ENCODE measurements at places on chromosomes 7 and 10.

DNA sequence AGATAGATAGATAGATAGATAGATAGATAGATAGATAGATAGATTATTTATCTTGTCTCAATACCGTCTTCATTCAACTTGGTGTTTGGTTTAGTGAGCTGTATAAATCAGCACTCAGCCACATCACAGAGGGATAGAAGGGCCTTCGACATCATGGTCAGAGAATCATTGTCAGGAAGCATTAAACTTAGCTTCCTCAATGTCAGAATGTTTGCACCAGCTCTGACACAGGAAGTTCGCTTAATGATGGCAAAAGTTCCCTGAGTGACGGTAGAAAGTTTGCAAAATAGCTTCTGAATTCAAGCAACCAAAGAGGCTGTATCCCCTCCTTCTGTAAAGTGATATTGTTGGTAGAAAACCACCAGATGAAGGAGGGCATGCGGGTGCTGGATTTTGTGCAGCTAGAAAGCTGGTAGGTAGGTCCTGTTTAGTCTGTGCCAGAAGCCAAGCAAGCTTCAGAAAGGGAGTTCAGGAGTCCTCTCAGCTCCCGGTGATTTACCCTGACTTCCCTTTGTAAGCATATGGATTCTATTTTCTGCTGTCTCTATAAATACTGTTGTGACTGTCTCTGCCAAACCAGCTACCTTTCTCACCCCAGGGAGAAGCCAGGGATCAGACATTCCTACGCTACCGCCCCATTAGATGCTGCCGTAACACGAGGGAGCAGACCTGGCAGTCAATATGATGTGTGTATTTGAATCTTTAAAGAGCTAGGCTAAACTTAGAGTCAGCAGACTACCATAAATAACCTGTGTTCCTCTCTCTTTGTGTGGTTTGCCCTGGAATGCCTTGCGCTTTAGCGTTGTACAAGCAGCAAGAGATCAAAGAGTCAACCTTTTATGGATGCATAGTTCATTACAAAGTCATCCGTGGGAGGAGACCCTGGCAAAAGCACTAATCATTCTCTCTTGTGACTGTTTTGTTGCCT lies 200.5 kb upstream of the KIAA1217 start:
- no peak for DNase-seq

DNA sequence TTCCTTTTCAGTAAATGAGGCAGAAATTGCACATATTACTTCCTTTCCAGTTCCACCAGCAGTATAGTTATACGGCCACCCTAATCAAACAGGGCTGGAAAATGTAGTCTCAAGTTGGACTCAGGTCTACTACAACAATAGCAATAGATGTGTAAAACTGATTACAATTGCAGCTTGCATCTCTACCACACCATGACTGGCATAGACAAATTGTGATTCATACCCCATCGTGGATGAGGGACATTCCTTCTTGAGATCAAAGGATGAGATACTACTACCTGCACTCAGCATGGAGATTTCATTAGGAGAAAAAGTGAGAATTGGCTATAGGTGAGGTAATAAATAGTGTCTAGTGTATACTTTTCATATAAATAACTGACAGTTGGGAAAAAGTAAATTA lies 1220.8 kb downstream of the TYW1 start:
- no peak for DNase-seq

DNA sequence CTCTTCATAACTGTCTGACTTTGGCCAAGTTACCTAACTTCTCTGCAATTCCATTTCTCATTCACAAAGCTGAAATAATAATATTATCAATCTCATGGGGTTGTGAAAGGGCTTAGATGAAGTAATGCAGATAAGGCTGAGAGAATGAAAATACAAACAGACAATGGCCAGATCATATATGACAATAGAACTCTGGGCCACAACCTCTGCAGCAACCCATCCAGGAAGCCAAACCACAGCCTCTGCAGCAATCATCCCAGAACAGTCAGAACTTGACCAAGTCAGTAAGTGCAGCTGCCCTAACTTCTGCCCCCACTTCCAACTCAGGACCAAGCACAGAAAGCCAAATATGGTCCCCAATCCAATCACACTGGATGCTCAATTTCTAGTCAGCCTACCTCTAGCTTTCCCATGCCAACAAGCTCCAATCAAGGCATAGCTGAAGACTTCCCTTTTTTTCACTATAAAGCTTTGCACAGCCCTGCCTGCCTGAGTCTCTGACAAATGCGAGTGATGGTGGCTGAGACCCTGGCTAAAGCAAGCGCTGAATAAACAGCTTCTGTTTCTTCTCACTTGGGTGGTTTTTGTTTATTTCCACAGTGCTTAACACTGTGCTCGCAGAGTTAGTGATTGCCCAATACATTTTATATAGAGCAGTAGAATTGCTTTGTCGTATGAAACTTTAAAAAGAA lies 34.8 kb upstream of the TNPO3 start:
- DNase-seq = no peak

DNA sequence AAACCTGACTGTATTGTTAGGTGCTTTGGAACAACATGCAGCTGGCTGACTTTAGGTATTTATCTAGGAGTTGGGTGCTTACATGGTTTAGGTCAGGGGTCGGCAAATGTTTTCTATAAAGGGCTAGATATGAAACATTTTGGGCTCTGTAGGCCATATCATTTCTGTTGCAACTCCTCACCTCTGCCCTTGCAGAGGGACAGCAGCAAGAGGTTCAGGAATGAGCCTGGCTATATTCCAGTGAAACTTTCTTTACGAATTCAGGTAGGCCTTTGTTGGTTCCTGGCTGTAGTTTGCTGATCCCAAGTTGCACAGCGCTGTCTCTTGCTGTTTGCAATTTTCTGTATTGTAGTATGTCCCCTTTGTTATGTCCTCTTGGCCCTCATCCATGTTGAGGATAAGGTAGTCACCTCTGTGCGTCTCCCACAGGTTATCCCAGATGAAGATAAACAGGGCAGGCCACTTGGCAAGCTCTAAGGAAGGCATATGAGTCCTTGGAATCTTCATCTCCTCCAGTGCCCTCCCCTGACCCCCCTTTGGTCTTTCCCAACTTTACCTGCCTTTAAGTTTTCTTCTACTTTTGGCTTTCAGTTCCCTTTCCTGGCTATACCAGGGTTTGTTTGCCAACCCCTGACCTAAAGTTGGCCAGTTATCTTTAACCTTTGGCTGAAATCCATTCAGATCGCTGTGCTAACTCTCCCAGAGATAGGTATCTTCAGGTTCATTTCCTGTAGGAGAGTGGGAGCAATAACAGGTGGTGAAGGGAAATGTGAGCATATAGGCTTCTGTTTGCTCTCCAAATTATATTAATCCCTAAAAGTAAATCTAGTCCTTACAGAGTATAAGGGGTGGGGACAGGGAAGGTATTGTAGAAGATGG lies 36.1 kb downstream of the SGPL1 start:
- no peak for DNase-seq

- no peak for DNase-seq
Measured at GRCh38 chr10:43077421-43078171, 727 bp downstream of the RET start.

DNA sequence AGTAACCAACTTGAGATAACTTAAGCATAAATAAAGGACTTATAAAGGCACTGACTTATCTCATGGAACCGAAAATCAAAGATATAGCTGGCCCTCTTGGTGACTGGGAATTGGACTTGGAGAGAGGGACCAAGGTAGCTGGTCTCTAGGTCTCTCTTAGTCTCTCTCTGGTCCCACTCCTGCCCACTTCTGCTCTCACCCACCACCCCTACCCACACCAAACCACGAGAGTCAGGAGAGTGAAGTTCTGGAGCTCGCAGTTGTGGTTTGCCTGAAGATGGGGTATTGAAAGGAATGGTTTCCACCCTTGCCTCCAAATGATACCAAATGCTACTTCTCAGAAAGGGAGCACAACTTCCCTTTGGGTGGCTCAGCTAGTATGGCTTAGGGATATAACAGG lies 216.3 kb downstream of the LRMDA start:
- no peak for DNase-seq

GRCh38 chr10:17506390-17506789 lies 52.0 kb upstream of the ST8SIA6 start:
- DNase-seq = no peak

GRCh38 chr10:121418126-121418777 lies 180.0 kb downstream of the FGFR2 start:
- DNase-seq = no peak

DNA sequence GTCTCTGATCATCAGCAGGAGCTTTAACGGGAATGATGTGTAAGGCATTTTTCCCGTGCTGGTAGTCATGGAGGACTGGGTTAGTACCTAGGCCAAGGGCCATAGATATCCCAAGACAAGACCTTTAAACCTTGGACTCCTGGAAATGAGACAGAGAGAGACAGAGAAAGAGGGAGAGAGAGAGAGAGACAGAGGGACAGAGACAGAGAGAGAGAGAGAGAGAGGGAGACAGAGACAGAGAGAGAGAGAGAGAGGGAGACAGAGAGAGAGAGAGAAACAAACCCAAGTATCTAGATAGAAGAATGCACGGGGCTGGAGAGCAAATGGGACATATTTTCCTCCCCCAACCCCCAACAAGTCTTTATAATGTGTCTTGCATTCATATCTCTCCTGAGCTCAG lies 22.3 kb downstream of the ZC3HAV1 start:
- no peak for DNase-seq

GRCh38 chr10:17001297-17001744 lies 128.3 kb downstream of the CUBN start:
- no peak for DNase-seq

- no peak for DNase-seq
Measured at GRCh38 chr7:1236831-1237701, 4.4 kb downstream of the UNCX start.

- DNase-seq = no peak
Measured at GRCh38 chr7:131011432-131011742, 277.4 kb upstream of the KLF14 start.

GRCh38 chr10:24465891-24466818 lies 257.2 kb downstream of the KIAA1217 start:
- DNase-seq = no peak

GRCh38 chr10:79933961-79934360 lies 14.9 kb downstream of the SFTPD start:
- DNase-seq = no peak

GRCh38 chr10:416091-416515 lies 273.4 kb downstream of the DIP2C start:
- DNase-seq = no peak

GRCh38 chr10:123202506-123202905 lies 48.3 kb downstream of the BUB3 start:
- DNase-seq = no peak

- DNase-seq = no peak
Measured at GRCh38 chr7:55147101-55147500, 128.3 kb downstream of the EGFR start.

DNA sequence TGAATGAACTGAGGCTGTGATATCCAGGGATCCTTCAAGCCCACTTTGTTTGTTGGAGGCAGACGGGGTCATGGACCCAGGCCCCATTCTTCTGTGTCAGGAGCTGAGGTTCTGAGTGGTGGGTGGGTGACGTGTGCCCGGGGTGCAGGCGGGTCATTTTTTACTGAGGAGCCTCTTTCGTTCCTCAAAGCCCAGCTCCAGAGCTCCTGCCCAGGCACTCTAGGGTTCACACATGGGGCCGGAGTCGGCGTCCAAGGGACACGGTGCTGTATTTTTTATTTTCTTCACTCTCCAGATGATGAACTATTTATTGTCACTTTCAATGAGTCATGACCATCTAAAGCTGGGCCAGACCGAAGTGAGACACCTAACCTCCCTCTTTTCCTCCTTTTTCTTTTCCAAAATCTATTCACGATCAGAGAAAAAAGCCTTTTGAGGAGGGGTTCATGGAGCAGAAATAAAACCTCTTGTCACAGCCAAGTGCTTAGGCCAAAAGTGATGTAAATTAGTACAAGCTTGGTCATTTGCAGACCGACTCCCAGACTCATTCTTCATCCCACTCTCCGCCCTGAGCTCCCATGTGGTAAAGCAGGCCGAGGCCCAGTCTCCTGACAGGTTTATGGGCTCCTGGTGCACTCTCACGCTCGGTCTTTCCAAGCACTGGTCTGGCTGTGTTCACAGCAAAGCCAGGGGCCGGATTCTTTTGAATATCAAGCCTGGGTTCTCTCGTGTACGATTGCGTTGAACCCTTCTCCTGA lies 41.4 kb upstream of the PITRM1 start:
- DNase-seq = no peak

GRCh38 chr10:109430043-109430760 lies 493.1 kb downstream of the XPNPEP1 start:
- DNase-seq = no peak

DNA sequence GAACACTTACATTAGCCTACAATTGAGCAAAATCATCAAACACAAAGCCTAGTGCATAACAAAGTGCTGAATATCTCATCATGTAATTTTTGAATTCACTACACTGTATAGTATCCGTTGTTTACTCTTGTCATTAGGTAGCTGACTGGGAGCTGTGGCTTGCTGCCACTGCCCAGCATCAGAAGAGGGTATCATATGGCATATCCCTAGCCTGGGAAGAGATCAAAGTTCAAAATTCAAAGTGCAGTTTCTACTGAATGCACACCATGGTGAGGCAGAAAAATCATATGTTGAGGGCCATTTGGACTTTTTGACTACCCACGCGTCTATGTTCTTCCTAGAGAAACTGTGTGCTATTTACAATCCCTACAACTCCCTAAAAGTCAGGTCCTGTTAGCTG lies 7.5 kb upstream of the ZC3HAV1 start:
- no peak for DNase-seq

Data from GM12892 (cell line).